ENCODE measurements at places on chromosomes 16 and 17.
A peak's percentile ranks its signal among the peaks of the same experiment; 100 is the strongest.

- no peak for DNase-seq
These were observed 211.0 kb upstream of the GSE1 start for GRCh38 chr16:85401917-85402766.

GRCh38 chr17:79034931-79035485, 11.0 kb downstream of the C1QTNF1 start:
- DNase-seq = no peak

- DNase-seq = no peak
These were observed 2.9 kb downstream of the NFAT5 start for GRCh38 chr16:69568676-69569075.

DNA sequence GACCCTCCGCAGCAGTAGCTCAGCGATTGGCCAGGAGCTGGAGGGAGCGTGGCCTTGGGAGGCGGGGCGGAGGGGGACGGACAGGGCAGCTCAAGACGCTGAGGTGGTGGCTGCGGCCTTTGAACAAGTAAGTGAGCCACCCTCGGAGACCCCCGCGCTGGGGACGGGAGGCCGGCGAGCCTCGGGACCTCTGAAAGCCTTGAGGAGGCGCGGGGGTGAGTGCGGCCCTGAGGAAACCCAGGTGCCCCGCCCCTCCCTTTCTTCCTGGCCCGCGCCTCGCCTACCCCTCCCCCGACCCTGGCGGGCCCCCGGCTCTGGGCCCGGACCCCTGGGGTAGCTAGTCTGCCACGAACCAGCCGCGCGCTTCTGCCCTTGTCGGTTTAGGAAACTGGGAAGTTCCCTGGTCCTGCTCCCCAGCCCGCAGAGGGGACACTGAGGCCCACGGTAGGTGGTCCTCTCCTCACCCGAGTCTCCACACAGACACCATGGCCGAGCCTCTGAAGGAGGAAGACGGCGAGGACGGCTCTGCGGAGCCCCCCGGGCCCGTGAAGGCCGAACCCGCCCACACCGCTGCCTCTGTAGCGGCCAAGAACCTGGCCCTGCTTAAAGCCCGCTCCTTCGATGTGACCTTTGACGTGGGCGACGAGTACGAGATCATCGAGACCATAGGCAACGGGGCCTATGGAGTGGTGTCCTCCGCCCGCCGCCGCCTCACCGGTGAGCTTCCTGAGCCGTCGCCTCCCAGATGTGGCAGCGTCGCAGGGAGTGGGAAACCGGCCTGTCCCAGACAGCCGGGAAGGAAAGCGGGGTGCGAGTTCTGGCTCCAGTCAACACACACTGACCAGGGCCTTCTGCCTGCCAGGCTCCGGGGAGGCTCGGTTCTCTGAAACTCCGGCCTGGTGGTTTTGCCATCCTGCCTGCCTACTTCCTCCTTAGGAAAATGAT, at the start of gene MAPK7:
Gene MAPK7, plus strand, starts transcription at position 83 of the 945 bp plus-strand sequence. Its CDS starts 403 bp downstream, at position 486.
- DNase-seq = no peak

DNA sequence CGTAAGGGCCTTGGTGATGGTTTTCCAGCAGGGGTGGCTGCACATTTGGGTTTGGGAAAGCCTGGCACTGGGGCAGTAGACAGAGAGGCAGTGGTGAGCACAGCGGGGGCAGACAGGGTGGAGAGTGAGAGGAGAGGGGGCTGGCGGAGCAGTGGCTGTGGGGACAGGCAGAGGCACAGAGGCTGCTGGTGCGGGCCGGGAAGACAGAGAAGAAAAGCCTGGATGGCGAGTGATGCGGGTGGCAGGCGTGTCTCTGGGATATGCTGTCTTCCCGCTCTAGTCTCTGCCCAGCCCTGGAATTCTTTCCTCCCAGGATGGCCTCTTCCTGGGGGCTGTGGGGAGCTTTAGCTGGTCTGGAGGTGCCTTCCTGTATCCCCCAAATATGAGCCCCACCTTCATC, 16.9 kb downstream of the ITGAD start:
- no peak for DNase-seq

- DNase-seq = no peak
These were observed 5.4 kb downstream of the CLUH start for GRCh38 chr17:2705888-2706795.

- DNase-seq = no peak
These were observed 1.8 kb downstream of the MAPT start for GRCh38 chr17:45895969-45896785.

GRCh38 chr17:1181753-1182137, 2.0 kb upstream of the ABR start:
- DNase-seq = no peak

DNA sequence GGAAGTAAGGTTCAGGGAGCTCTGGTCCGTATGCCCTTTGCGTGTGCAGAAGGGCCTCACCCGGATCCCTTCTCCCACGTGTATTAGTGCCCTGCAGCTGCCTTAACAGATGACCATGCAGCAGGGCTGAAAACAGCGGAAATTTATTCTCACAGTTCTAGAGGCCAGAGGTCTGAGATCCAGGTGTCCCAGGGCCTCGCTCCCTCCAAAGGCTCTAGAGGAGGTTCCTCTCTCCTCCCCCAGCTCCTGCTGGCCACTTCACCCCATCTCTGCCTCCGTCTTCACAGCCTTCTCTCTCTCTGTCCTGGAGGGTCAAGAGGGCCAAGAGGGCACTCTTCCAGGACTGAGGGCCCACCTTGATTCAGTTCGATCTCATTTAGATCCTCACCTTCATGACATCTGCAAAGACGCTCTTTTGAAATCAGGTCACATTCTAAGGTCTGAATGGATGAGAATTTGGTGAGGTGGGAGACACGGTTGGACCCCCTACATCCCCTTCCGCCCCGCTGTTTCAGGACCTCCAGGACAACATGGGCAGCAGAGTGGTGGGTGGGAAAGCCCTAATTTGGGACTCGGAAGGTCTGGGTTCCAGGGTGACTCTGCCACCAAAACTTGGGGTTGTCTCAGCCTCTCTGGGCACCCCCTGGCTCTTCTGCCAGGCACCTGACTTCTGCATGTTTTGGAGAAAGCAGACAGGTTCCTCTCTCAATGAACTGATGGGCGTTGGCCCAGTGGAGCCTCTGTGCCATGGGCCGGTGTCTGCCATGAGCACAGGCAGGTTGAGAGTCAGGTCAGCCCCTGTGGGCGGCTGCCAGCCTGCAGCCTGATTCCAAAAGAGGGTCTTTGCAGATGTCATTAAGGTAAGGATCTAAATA, 361.2 kb downstream of the SEC14L1 start:
- no peak for DNase-seq

GRCh38 chr17:17505610-17506171, 9.5 kb upstream of the RASD1 start:
- DNase-seq = no peak

DNA sequence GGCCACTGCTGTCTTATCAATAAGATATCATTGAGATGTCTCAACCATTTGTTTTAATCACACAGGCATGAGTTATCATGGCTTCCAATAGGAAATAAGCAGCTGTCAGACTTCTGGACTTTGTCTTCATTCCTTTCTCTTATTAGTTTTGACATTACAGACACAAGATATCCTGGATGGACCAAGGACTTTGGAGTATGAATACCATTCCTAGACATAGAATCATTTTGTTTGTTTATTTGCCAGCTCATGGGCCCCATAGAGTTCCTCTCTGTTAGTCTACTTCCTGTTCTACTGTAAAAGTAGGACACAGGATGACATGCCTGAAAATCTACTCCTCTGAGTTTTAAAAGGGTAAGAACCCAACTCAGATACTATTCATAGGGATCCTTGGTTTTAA, 77.7 kb upstream of the KCNJ16 start:
- peak; percentile 29 for DNase-seq
